Dermis lymphatic vessel endothelial cell (primary cell): ENCODE measurements at places on chromosomes 7 and 10. TPM values are rescaled to one million over a fixed set of nuclear protein-coding genes. Genes with fewer than 3 reads are reported as not detected.

Gene TMEM270
- not detected in 2 replicates for total RNA-seq

Gene GOLGA7B
- 0.09 and 0.11 TPM in 2 replicates for total RNA-seq

Gene STEAP1
- total RNA-seq, result 1.4 and 2.8 TPM in 2 replicates

Gene GDF2
- total RNA-seq, result not detected in 2 replicates

Gene FAM25G
- total RNA-seq, result not detected in 2 replicates

Gene LEP
- total RNA-seq, result not detected in 2 replicates

Gene ANKRD7
- total RNA-seq, result 0.17 and 0.22 TPM in 2 replicates

Gene MINDY4
- total RNA-seq, result 0.76 and 1.6 TPM in 2 replicates

Gene CH25H
- 3.8 and 6.3 TPM in 2 replicates for total RNA-seq

Gene ADCY1
- 0.86 and 1.1 TPM in 2 replicates for total RNA-seq

Gene ANKRD30A
- total RNA-seq, result not detected in 2 replicates

Gene IL6
- 0.17 and 0.54 TPM in 2 replicates for total RNA-seq

Gene GPR158
- total RNA-seq, result under 0.01 TPM in 2 replicates

Gene COL1A2
- total RNA-seq, result 5.8 and 34.4 TPM in 2 replicates

Gene BMS1
- 17.8 and 25.1 TPM in 2 replicates for total RNA-seq

Gene MYPN
- 0.11 TPM in 1 of 2 replicates, not detected in the other for total RNA-seq

Gene GIMAP7
- 107 and 139 TPM in 2 replicates for total RNA-seq

Gene EPHB6
- under 0.01 TPM in 1 of 2 replicates, not detected in the other for total RNA-seq

Gene MARVELD1
- total RNA-seq, result 6.2 and 7.5 TPM in 2 replicates

Gene RGS10
- total RNA-seq, result 0.54 and 2.1 TPM in 2 replicates

Gene ZNF425
- 1.5 and 2.7 TPM in 2 replicates for total RNA-seq

Gene FRG2B
- not detected in 2 replicates for total RNA-seq

Gene PRPS1L1
- not detected in 2 replicates for total RNA-seq

Gene HIF1AN
- 8.8 and 8.9 TPM in 2 replicates for total RNA-seq

Gene C10orf105
- not detected in 2 replicates for total RNA-seq

Gene TCERG1L
- total RNA-seq, result not detected in 2 replicates

Gene ATOH7
- total RNA-seq, result not detected in 2 replicates

Gene AKR1D1
- total RNA-seq, result not detected in 2 replicates

Gene KLF14
- total RNA-seq, result not detected in 2 replicates

Gene CACNB2
- total RNA-seq, result not detected in 2 replicates

Gene SRGN
- 227 and 235 TPM in 2 replicates for total RNA-seq

Gene DKK1
- total RNA-seq, result 9.6 and 14.4 TPM in 2 replicates

Gene CFAP69
- total RNA-seq, result 0.76 and 3.0 TPM in 2 replicates

Gene WIPF3
- total RNA-seq, result not detected in 2 replicates

Gene TSPAN33
- 0.11 TPM in 1 of 2 replicates, not detected in the other for total RNA-seq

Gene DNAH11
- total RNA-seq, result 0.11 TPM in 1 of 2 replicates, not detected in the other

Gene AUTS2
- 0.54 and 0.69 TPM in 2 replicates for total RNA-seq

Gene AMZ1
- under 0.01 TPM in 2 replicates for total RNA-seq

Gene SLC26A5
- total RNA-seq, result 1.5 and 2.3 TPM in 2 replicates

Gene OPALIN
- not detected in 2 replicates for total RNA-seq

Gene SLC26A3
- total RNA-seq, result not detected in 2 replicates

Gene DLX5
- total RNA-seq, result not detected in 2 replicates

Gene NKX1-2
- not detected in 2 replicates for total RNA-seq

Gene SOSTDC1
- not detected in 2 replicates for total RNA-seq

Gene TBXAS1
- total RNA-seq, result 0.69 and 0.87 TPM in 2 replicates

Gene SPDYE16
- total RNA-seq, result 0.11 TPM in 1 of 2 replicates, not detected in the other

Gene TRIM4
- 17.4 and 23.2 TPM in 2 replicates for total RNA-seq

Gene RAB19
- total RNA-seq, result 0.17 TPM in 1 of 2 replicates, not detected in the other

Gene POLR1F
- 19.6 and 24.9 TPM in 2 replicates for total RNA-seq

Gene STX1A
- 3.1 and 8.9 TPM in 2 replicates for total RNA-seq

Gene FRMPD2
- under 0.01 and 0.34 TPM in 2 replicates for total RNA-seq

Gene FAM180A
- total RNA-seq, result under 0.01 TPM in 1 of 2 replicates, not detected in the other

Gene LGI1
- not detected in 2 replicates for total RNA-seq

Gene PPP1R3A
- total RNA-seq, result not detected in 2 replicates

Gene FBXL15
- total RNA-seq, result 5.6 and 5.7 TPM in 2 replicates

Gene CYP2C19
- total RNA-seq, result not detected in 2 replicates
